ENCODE measurements at places on chromosomes 1 and 21.
A peak's percentile ranks its signal among the peaks of the same experiment; 100 is the strongest.

DNA sequence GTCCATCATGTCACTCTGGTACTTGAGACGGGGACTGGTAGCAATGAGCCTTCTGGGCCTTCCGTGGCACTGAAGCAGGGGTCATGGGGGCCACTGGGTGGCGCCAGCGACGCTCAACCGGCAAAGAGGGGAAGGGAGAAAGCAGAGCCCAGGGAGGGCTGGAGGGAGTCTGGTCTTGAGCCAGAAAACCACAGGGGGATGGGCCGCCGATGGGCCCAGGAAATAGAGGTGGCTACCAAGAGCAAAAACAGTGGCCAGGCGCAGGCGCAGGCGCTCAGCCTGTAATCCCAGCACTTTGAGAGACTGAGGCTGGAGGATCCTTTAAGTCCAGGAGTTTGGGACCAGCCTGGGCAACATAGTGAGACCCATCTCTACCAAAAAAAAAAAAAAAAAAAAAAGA is 21.8 kb downstream of the EXOC8 start:
- DNase-seq = peak; percentile 44

DNA sequence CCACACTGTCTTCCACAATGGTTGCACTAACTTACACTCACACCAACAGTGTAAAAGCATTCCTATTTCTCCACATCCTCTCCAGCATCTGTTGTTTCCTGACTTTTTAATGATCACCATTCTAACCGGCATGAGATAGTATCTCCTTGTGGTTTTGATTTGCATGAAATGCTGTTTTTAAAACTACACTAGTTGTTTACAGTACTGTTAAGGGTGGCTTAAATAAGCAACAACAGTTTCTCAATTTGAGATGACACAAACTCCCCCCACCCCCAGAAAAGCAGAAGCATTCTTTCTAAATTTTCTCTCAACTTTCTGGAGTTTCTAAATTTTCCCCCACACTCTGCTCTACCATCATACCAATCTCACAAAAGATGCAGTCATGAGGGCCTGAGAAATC is 7.1 kb upstream of the SLAMF7 start:
- no peak for DNase-seq

DNA sequence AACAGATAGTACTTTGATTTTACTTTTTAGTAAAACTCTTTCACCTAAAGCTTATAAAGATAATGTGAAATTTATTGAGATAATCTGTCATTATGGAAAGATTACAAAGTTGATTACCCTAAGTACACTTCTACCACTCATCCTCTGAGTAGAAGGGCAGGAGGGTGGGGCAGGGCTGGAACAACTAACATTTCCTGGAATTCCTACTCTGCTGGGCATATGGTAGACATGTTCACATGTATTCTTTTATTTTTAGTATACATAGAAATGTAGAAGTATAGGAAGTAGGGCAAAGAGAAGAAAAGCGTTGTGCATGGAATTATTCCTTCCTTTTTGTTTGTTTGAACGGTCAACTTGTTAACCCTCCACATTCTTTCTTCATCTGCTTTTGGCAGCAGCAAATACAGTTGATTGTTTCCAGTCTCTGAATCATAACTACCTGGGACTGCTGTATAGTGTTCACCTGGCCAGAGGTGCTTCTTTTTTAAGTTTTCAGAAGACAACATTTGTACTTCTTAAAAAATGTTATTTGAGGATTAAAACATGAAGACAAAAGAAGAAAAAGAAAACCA is 85.1 kb downstream of the POU2F1 start:
- no peak for DNase-seq

DNA sequence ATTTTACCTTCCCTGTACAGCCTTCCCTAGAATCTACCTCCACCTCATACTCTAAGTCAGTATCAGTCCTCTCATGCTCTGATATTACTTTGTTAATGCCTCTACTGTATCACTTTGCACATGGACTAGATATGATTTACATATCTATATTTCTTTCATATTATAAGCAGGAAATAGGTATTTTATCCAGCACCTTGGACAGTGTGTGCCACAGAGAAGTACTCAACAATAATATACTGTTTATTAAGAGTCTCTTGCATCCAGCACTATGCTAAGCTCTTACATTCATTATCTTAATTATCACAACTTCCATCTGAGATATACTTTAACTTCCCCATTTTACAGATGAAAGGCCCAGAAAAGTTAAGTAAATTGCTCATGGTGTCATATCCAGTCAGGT is 247.9 kb upstream of the DAB1 start:
- no peak for DNase-seq

GRCh38 chr1:172845865-172846264 is 187.0 kb downstream of the FASLG start:
- DNase-seq = no peak

GRCh38 chr1:100344774-100345173 is 7.5 kb upstream of the CDC14A start:
- DNase-seq = no peak

DNA sequence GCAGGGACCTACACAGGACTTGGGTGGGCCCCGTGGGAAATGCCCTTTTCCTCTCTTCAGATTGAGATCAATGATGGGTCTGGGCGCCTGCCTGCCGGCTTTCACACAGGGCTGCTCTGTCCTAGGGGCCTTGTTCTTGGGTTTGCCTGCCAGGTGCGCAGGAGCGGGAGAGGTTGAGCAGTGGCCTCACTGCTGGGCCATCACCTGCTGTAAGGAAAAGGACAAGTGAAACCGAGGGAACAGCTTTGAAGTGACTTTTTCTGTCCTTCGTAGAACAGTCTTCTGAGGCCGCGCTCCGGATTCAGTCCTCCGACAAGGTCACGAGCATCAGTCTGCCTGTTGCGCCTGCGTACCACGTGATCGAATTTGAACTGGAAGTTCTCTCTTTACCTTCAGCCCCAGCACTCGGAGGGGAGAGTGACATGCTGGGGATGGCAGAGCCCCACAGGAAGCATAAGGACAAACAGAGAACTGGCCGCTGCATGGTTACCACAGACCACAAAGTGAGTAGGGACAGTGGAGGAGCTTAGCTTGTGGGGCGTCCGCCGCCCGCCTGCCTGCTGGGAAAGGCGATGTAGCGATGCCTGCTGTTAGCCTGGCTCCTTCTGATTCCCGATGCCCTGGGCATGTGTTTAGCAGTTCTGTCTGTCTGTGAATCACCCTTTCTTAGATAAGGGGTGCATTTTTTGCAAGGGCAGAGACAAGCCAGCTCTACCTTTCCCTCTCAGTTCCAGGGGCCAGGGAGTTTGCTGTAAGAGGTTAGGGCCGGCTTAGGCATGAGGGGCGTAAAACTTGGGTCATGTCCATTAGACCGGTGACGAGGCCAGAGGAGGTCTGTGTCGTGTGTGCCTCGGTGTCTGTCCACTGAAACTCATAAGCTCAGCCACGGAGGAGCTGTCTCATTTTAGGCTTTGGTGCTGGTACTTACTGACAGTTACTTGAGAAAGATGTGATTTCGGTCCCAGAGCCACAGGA is 19.5 kb upstream of the PWP2 start:
- DNase-seq = no peak

DNA sequence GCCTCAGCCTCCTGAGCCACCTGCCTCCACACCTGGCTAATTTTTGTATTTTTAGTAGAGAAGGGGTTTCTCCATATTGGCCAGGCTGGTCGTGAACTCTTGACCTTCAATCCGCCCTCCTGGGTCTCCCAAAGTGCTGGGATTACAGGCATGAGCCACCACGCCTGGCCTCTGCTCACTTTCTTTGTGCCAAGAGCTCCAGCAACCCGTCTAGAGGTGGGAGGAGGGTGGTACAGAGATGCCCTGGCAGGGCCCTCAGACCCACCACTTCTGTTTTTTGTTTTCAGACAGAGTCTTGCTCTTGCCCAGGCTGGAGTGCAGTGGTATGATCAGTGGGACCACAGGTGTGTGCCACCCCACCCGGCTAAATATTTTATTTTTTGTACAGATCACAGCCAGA is 6.9 kb upstream of the SYNC start:
- DNase-seq = no peak

DNA sequence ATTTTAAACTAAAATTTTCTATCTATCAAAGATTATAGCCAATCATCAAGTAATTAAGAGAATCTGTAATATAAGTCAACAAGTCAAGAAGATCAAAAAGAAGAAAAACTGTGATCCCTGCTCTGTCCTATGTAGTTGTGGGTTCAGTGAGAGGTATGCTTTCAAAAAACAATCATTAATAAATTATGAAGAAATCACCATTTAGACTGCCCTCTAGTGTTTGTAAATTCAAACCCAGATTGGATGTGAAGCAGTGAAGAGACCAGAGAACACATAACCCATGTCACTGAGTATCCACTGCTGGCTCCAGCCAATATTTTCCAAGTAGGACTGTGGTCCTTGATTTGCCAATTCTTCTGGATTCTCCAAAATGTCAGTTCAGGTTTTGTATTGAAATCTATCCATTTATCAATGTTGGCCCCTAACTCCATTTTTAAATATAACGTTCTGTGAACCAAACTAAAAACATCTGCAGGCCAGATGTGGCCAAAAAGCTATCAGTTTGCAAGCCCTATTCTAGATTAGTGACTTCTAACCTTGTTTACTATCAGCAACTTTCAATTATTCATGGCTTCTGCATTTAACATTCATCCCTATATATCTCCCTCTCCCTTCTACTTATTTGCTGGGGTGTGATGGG is 467.5 kb upstream of the CXADR start:
- no peak for DNase-seq

GRCh38 chr1:43924516-43924915 is 9.1 kb upstream of the ARTN start:
- no peak for DNase-seq
